ENCODE measurements at places on chromosomes 5 and 9. TPM values are rescaled to one million over a fixed set of nuclear protein-coding genes. Genes with fewer than 3 reads are reported as not detected.
A peak's percentile ranks its signal among the peaks of the same experiment; 100 is the strongest.

SYNPO gene
- 13.3 TPM for total RNA-seq

ZNF169 gene
- total RNA-seq = 24.6 TPM

SPTAN1 gene
- 165 TPM for total RNA-seq

OLFML2A gene
- total RNA-seq = 67.8 TPM

PPP1R2B gene
- total RNA-seq = not detected

SNCAIP gene
- 3.1 TPM for total RNA-seq

S1PR3 gene
- total RNA-seq = 11.4 TPM

- no peak for DNase-seq
Observed at GRCh38 chr9:37575511-37575914, 667 bp downstream of the FBXO10 start.

GRCh38 chr9:129166623-129167557 lies 11.2 kb downstream of the IER5L start:
- peak; percentile 92 for DNase-seq

- no peak for DNase-seq
Observed at GRCh38 chr9:27183131-27183530, 74.1 kb downstream of the TEK start.

DNA sequence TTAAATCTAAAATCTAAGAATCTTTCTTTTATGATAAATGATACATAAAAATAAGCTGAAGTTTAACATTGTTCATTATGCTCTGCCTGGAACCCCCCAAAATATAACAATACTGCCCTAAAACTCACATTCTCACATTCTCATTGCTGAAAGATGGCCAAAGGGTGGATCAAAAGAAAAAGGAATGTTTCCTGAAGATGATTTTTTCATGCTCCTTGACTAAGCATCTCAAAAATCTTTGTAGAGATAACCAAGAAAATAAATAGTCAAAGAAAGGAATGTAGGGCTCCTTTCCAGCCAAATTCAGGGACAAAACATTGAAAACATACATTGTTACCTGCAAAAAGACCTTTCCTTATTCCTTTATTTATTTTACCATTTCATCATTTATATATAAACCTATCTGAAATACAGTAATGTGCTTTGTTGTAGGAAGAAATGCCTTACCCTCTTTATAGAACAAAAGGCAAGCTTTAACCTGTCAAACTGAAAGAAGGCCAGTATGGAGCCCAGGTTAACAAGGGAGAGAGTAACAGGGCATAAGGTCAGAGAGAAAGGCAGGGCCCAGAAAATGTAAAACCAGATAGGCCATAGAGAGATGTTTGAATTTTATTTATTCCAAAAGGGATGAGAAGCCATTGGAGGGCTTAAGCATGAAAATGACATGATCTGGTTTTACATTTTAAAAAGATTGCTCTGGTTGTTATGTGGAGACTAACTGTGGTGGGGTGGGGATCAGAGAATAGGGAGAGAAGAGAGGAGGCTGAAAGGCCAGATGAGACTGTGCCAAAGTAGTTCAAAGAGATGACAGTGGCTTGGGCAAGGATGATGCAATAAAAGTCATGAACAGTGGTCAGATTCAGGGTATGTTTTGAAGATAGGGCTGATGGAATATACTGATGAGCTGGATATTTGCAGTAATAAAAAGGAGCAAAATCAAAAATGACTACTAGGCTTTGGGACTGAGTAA lies 37.3 kb upstream of the CDK5RAP2 start:
- no peak for DNase-seq

DNA sequence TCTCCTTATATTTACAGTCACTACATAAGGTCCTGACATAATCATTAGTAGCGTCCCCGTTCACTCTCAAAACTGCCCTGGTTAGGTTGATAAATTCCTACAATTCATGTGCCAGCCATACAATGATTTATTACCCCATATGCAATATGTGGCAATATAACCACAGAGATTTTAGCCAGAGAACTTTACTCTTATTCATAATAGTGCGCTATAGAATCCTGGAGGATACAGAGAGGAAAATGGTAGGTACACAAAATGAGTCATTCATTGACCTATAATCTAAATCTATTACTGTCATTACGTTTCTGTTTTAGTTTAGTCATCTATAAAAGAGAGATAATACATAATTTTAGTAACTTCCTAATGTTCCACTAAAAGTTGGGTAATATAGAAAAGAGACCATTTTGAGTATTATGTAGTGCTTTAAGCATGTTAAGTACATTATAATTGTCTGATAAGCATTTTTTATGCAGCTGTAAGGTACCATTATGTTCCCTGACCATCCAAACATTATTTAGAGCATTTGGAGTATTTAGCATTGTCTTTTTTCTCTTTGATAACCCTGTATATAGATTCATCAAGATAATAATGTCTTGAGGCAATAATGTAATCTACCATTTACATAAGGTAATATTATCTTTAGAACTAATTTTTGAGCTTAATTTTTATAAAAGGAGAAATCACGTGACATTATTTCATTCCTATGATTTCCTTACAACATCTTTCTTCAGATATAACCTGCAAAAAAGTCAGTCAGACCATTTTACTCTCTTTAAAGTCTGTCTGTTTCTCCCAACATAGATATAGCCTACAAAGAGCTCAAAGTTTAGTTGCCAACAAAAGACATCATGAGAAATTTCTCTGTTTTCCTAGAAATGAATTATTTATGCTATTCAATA lies 655.5 kb upstream of the ZNF608 start:
- DNase-seq = no peak

DNA sequence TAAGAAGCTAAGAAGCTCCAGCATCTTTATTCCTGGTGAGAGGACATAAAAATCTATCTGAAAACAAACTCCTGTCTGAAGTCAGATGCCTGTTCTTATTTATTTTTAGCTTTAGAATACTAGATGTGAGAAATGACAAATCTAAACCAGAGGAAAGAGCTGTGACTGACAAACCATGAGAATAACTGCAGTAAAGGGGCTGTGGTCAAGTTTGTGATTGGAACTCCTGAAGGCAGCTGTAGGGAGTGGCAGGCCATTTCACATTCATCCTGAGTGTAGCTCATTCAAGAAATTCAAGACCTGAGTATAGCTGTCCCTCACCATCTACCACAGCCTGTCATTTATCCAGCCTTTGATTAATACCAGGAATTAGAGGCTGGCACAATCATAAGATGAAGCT lies 718.8 kb downstream of the BRINP1 start:
- DNase-seq = no peak

- DNase-seq = no peak
Observed at GRCh38 chr5:169795338-169795737, 158.3 kb downstream of the DOCK2 start.

DNA sequence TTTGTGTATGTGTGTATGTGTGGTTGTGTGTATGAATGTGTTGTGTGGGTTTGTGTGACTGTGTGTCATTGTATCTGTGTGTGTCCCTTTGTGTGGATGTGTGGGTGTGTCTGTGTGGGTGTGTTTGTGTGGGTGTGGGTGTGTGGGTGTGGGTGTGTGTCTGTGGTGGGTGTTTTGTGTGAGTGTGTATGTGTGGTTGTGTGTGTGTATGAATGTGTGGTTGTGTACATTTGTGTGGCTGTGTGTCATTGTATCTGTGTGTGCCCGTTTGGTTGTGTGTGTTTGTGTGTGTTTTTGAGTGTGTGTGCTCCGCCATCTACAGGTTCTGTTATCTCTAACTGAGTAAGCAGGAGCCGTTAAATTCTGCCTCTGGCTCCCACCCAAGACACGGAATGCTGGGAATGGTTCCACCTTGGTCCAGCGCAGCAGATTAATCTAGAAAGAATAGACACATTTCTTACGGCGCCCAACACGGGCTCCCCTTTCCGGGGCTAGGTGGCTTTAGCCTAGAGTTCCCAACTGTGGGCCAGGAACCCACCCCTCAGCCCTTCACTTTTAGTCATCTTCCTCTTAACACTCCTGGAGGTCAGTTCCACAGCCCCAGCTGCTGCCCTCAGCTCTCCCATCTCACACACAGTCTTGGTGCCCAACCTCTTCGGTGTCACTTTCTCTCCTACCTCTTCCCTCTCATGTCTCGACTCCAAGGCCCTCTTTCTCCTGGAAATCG lies 197.1 kb downstream of the TTLL11 start:
- peak; percentile 76 for DNase-seq

DNA sequence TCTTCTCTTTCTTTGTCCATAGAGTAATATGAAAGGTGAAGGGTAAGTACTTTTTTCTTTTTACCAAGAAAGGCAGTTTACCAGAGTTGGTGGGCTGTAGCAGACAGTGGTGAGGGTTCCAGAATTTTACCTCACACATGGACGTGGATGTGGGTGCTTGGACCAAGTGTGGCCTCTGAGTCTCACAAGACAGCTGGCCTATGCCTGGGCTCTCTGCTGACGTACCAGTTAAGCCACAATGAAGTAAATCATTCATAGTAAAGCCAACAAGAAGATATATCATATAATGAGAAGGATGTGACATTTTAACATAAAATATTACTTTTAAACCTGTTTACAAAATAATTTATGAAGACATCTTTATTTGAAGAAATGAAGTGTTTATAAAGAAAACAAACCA lies 106.0 kb downstream of the PRKACG start:
- no peak for DNase-seq

DNA sequence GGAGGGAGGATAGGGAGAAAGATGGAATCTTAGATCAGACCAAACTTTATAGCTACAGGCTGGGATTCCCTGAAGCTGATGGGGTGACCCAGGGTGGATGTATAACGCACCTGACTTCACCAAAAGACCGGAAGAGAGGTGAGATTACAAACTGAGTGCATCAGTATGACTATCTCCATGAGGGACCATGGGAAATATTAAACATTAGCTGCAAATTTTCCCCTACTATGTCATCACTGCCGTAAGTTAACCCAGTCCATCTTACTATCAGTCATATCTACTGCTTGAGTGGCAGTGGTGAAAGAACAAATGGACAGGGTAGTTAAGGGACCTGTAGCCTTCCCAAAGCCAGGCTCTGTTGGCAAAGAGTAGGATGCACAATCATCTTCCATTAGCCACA lies 368.3 kb downstream of the EFNA5 start:
- DNase-seq = no peak

- no peak for DNase-seq
Observed at GRCh38 chr5:2532809-2533208, 218.7 kb downstream of the IRX2 start.

DNA sequence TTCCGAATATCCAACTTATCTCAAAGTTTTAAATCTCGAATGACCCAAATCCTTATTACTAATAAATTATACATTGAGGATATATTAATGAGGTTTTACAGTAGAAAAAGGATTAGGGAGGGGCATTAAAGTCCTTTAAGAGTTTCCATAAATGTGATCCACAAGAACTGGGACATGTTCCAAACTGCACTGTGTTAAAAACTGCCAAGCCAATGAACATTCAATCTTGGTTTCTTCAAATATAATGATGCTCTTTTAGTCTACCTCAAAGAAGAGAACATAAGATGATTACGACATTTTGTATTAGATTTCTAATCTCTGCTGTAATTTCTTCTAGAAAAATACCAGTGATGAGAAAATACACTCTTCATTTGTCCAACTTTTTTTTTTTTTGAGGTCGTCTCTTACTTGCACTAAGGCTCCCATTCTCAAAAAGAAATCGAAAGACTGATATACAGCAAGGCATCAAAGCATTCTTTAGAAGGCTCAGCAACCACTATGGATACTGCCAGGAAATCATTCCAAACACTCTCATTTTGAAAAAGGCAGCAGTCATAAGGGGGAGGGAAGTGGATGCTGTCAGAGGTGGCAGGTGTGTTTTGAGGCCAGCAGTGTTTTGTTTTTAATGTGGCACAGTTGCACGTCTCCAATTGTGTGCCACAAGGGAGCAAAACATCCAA lies 1.7 kb downstream of the PTAR1 start:
- no peak for DNase-seq

DNA sequence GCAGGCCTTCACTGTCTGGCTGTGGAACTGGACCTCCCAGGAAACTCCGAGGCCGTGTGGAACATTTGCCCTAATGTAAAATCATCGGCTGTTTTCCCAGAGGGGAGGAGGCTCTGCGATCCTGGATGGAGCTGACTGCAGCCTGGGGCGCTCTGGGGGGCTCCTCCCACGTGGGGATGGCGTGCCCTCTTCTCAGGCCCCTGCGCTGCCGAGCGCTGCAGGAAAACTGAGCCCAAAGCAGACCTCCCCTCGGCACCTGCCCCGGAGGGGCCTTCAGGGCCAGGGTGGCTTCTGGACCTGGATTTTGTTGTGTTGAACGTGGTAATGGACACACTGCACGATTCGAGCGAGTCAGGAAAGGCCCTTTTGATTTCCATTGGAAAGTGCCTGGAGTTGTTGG lies 23.9 kb downstream of the HNRNPH1 start:
- no peak for DNase-seq

DNA sequence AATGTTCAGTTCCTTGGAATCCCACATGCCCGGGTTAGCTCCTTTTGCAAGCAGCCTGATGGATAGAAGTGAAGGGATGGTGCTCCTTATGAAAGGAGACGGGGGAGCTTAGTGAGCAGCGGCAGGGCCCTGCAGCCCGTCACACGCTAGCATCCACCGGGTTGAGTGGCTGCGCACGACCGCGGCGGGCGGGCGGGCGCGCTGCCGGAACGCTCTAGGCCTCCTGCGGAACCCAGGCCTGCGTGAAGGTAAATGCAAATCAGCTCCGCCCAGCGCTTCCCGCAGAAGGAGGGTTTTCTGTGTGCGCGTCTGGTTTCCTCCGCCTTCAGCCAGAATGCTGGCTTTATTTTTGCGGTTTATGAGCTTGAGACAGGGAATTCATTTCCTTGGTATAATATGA lies 19.8 kb downstream of the IL12B start:
- DNase-seq = no peak

GRCh38 chr5:10990634-10991033 lies 229.6 kb upstream of the DAP start:
- DNase-seq = no peak

- no peak for DNase-seq
Observed at GRCh38 chr9:974996-975739, 1.3 kb upstream of the DMRT3 start.

DNA sequence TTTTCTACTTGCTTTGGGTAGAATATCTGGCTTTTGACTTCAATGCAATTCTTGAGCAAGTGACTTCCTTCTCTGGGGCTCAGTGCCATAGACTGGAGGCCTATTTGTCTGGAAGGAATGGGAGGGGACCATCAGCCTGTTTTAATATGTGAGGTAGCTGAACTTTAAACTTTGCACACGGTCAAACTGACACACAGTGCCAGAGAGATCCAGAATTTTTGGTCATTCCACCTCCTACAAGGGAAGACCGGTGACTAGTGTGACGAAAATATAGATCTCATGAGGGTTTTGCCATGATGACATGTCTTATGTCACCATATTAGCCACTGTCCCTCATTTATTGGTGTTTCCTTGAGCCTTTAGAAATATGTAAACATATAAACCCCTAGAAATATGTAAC lies 44.6 kb upstream of the ZSWIM6 start:
- DNase-seq = no peak

GRCh38 chr5:124590686-124591085 lies 155.8 kb downstream of the ZNF608 start:
- DNase-seq = no peak

DNA sequence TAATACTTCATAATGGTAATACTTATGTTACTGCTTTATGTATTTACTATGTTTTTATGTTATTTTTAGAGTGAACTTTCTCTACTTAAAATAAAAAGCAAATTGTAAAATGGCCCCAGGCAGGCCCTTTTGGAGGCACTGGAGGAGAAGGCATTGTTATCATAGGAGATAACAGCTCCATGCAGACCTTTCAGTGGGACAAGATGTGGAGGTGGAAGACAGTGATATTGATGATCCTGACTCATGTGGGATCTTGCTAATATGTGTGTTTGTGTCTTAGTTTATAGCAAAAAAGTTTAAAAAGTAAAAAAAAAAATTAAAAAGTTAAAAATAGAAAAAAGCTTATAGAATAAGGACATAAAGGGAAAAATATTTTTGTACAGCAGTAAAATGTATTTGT lies 74.5 kb downstream of the IQGAP2 start:
- no peak for DNase-seq

- peak; percentile 96 for DNase-seq
Observed at GRCh38 chr9:129174724-129175514, 3.1 kb downstream of the IER5L start.
